ENCODE measurements at places on chromosomes 13 and 19. TPM values are rescaled to one million over a fixed set of nuclear protein-coding genes. Genes with fewer than 3 reads are reported as not detected.

The S1PR4 gene
- total RNA-seq: 0.33 TPM

The GARIN5A gene
- total RNA-seq: 0.36 TPM

The FAM124A gene
- total RNA-seq: 18.3 TPM

The EDDM13 gene
- total RNA-seq: not detected

The TTC9B gene
- total RNA-seq: not detected

The UTP14C gene
- 15.0 TPM for total RNA-seq

DNA sequence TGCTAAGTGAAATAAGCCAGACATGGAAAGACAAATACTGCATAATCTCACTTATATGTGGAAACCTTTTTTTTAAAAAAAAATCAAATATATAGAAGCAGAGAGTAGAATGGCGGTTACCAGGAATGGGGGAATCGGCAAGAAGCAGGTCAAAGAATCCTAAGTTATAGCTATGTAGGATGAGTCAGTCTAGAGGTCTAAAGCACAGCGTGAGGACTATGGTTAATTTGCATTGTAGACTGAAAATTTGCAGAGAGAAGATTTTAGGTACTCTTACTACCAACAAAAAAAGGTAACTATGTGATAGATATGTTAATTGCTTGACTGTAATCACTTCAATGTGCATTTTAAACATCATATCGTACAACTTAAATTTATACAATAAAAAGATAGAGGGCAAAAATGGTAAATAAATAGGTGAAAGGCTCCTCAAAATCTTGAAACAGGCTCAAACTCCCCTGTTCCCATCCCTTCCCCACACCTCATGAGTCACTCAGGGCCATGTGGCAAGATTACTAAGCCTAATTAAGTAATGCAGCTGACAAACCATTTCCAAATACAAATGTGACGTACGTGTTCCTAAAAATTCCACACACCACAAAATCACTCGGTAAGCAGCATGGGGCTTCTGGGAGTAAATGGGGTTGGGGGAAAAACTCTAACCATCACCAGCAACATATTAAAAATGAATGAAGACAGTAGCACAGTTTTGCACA lies 159.0 kb downstream of the USP12 start:
- no peak overlapping the region for H3K27ac ChIP-seq

Measured in sigmoid colon (tissue), 7 donors.